ENCODE measurements at places on chromosomes 4 and X.

DNA sequence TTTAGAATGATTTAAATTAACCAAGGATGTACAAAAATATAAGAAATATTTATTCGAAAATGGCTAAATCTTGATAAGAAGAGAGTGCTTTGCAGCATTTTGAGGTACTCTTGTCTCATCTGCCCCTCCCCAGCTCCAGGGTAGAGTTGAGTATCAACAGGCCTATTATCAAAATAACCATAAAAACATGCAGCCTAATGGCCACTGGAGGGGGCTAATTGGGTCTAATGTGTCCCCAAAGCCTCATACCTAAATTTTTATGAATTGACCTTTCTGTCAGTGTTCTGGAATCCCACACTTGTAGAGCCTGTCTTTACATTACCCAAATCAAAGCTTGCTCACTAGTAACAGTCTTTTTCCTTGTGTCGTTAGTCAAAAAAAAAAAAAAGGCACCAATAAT lies 544.9 kb upstream of the CPXCR1 start:
- DNase-seq, result no peak

DNA sequence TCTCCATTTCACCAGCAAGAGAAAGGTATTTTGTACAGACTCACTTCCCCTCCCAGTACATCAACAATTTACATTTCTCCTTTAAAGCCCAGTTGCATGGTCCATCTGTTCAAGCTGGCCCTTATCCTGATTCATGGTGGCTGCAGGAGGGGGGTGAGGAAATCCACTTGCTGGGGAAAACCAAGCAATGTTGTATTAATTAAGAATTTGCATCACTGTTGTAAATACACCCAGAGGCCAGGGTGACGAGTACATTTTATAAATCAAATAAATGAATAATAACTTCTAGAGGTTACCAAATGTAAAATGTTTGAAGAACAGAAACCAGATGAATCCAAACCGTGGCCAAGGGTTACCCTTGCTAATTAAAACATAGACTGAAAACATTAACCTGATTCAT lies 395.9 kb upstream of the INTU start:
- no peak for DNase-seq

GRCh38 chr4:76494871-76495590 lies 60.0 kb downstream of the SHROOM3 start:
- no peak for DNase-seq

DNA sequence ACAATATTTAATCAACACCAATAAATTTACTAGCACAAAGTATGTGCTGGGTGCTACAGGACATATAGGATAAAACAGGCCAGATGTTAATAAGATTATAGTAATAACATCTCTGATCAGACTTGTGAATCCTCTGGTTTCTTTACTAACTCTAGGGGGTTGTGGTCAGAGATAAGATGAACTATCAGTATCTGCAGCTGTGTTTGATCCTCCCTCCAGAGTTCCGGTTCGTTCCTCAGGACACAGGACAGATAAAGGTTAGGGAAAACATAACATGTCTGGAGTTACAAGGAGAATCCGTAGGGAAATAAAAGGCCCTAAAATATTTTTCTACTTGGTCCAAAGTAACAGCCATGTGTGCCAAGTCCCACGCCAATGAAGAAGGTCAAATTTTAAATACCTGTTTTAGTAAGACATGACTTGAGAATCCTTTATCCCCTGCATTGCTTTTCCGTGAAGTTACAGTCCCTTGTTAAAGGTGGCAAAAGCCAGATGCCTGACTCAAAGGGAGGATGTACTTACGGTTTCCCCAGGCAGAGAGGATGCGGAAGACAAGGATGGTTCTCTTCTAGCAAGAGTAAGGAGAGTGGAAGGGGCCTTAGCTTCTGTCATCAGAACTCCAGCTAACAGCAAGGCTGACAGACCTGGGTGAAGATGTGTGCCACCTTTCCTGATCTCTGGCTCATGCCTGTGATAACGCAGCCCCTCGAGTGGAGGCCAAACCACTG lies 44.4 kb downstream of the KIAA0232 start:
- no peak for DNase-seq

DNA sequence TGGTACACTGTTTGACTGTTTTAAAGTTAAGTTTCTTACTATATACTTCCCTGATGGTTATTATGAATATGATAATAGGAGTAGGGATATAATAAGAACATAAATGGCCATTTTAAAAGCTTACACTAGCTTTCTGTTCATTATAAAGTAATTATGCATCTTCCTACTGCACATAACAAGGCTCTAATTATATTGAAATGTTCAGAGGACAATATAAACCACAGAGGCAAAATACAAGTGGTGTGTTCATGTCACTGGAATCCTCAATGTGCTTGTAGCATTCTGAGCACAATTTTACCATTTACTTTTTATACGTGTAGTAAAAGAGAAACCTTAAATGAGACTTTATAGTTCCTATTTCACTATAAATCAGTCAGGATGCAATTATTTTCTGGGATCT lies 268.3 kb downstream of the TMA16 start:
- no peak for DNase-seq

DNA sequence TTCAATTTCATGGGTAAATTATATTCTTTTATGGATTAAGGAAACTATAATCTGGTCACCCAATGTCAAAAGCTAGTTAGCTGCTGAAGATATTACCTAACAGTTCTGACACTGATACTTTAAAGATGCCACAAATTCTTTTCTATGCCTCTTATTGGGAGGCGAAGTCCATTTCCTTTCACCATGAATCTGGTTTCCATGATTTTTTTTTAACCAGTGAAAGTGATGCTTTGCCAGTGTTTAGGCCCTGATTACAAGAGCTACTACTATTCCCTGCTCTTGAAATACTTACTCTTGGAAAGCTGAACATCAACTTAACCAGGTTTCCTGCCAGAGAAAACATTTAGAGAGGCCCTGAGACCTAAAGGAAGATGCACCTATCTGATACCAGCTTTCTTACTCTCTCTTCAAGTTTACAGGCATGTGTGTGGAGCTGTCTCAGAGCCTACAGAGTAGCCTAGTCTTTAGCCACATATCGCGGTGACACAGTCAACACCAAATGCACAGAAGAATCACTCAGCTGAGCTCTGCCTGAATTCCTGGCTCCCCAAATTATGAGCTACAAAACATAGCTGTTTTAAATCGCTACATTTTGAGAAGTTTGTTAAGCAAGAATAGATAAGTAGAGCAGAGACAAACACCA lies 1280.8 kb downstream of the PCDH7 start:
- DNase-seq, result no peak

DNA sequence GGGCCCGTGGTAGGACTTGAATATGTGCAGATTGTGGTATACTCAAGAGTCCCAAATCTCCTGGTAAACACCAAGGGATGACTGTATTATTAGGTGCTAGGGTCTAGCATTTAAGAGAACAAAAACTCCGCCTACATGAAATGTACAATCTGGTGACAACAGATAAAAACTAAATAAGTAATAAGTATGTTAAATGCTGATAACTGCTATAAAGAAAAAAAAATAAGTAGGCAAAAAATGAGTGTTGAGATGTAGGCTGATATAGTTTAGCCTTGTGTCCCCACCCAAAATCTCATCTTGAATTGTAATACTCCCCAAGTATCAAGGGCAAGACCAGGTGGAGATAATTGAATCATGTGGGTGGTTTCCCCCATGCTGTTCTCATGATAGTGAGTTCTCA lies 23.4 kb downstream of the OTUD4 start:
- no peak for DNase-seq

- no peak for DNase-seq
Measured at GRCh38 chr4:178856139-178856800, 1414.0 kb upstream of the AGA start.

GRCh38 chr4:142984871-142985585 lies 138.9 kb upstream of the INPP4B start:
- no peak for DNase-seq

Measured in activated CD4-positive, alpha-beta T cell treated with anti-CD3 and anti-CD28 coated beads, Interleukin-2, amount 10 ng/mL, durations not matched to agents 7 days and 5 days (primary cell).